ENCODE measurements at places on chromosomes 5 and 9.

- no peak for DNase-seq
Observed at GRCh38 chr5:89187883-89188465, 305.0 kb upstream of the MEF2C start.

DNA sequence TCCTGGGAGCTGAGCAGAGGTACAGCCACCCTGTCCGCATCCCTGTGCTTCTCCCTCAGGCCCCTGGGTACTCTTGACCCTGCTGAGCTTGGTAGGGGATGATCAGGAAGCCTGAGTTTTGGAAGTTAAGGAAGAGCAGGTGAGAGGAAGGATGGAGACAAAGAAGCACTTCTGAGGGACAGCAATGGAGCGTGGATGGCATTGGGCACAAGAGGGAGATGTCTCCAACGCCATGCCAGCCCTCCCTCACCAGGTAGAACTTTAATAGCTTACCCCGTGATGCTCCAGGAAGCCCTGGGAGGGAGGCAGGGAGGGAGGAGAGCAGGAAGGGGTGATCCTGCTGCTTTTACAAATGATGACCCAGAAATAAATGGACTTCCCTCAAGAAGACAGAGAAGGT is 29.9 kb upstream of the SMU1 start:
- no peak for DNase-seq

- DNase-seq: no peak
Observed at GRCh38 chr9:84670138-84671041, 861 bp downstream of the NTRK2 start.

GRCh38 chr9:89564346-89564878 is 40.4 kb upstream of the GADD45G start:
- DNase-seq: no peak

- no peak for DNase-seq
Observed at GRCh38 chr9:29183971-29184370, 1610.7 kb upstream of the C9orf72 start.

DNA sequence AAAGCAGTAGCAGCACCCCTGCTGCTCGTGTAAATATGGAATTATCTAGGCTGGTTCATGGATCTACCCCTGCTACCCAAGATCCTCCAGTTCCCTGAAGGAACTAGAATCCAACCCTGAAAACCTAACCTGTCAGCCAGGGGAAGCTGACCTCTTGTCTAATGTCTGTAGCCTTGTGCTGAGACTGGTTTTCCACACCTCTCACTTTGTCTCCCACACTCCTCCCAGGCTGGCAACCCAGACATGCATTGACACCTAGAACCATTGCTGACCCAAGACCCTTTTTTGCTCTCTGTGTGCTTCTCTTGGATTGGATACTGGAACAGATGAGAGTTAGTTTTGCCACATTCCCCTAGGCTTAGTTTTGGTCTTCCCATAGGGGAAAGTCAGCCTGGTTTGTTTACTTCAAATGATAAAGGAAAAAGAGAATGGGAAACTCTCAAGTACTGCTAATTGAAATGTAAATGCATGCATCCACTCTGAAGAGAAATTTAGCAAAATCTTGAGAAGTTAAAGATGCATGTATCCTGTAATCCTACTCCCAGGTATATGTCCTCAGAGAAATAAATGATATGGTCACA is 36.6 kb upstream of the NR4A3 start:
- DNase-seq: no peak

DNA sequence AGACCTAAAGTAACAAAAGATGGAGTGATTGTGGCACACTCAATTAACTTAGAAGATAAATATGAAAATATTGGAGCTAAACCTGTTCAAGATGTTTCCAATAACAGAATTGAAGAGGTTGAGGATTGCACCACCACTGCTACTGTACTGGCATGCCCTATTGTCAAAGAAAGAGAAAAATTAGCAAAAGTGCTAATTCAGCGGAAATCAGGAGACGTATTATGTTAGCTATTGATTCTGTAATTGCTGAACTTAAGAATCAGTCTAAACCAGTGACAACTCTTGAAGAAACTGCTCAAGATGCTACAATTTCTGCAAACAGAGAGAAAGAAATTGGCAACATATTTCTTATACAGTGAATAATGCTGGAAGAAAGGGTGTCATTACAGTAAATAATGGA is 754.4 kb downstream of the CDH18 start:
- no peak for DNase-seq

DNA sequence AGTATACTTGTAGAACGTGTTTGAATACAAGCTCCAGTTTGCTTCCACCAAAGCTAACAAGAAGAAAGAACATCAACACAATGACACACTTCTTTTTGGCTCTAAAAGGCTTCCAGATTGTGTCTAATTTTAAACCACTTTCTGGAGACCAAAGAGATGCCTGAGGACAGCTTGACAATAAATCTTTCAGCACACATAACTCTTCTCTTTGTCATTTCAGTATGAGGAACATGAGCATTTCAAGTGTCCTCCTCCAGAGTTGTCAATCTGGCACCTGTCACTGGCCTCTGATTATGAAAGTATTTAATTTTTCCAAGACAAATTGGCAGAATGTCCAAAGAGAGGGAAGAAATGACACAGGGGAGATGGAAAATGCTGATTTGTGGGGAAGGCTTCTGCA is 79.0 kb upstream of the TLR4 start:
- no peak for DNase-seq

DNA sequence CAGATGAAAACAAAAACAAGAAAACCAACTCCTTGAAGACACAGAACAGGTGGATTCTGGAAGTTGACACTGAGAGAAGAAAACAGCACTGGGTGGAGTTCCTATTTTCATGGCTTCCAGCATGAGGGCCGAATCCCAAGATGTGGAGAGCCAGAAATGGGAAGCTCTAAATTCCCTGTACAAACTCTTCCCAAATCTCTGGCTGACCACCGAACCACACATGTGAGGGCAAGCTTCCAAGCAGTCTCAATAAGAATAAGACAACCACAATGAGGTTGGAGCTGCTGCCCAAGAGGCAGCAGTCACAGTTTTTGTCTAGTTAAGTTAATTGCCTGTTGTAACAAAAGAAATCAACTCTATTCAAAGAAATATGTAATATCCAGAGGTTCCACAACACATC is 339.3 kb upstream of the SLC30A5 start:
- no peak for DNase-seq
